Mesothelial cell of epicardium (in vitro differentiated cells): ENCODE measurements at places on chromosomes 4 and X. TPM values are rescaled to one million over a fixed set of nuclear protein-coding genes. Genes with fewer than 3 reads are reported as not detected.

GRCh38 chr4:73967866-73968265 is 14.0 kb downstream of the PF4 start:
- DNase-seq = no peak

DNA sequence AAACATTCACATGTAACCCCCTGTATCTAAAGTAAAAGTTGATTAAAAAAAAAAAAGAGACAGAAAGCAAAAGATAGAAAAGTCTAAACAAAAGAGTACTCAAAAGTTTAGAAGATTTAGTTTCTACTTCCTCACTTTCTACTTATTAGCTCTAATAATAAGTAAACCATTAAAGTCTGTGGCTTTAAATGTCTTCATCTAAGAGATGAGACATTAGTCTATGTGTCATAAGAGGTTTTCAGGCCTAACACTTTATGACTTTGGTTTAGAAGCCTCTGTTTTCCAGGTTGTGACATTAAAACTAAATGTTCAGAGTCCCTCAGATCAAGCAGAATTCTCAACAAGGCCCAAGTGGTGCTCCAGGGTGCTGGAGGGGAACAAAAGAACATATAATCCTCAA is 42.2 kb upstream of the GUCY1A1 start:
- no peak for DNase-seq

GRCh38 chr4:182932651-182933050 is 15.5 kb upstream of the DCTD start:
- no peak for DNase-seq

Gene AMBN
- total RNA-seq = 0.14 to 0.36 TPM (median 0.22 TPM) in 3 replicates

Gene LCORL
- total RNA-seq = 20.9 to 21.6 TPM (median 21.3 TPM) in 3 replicates

DNA sequence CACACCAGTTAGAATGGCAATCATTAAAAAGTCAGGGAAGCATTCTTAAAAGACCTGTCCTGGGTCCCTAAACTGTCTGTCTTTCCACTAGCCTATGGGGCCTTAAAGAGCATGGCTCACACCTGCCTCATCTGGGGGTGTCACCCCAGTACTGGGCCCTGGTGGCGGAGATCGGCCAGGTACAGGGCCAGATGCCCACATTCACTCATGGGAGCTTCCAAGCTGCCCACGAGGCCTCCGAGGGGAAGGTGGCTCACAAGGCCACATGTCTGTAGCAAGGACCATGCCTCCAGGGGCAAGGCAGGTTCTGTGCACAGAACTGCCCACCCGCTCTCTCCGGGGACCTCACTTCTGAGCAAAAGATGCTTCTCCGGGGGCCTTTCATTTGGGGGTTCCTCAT is 55.5 kb upstream of the AFAP1 start:
- no peak for DNase-seq

- no peak for DNase-seq
Measured at GRCh38 chr4:174657472-174657871, 135.2 kb upstream of the HPGD start.

Gene CDX4
- total RNA-seq = not detected in 3 replicates

Gene CFI
- 485 to 506 TPM (median 505 TPM) in 3 replicates for total RNA-seq

Gene SPANXN3
- not detected in 3 replicates for total RNA-seq

GRCh38 chrX:155334486-155335336 is at the start of gene CLIC2:
CLIC2 (minus strand) TSS chrX:155334614; CDS start chrX:155334427, 187 bp downstream.
- no peak for DNase-seq

Gene MAGEA1
- not detected in 3 replicates for total RNA-seq

Gene NDP
- total RNA-seq = 0.29 to 0.66 TPM (median 0.45 TPM) in 3 replicates

- no peak for DNase-seq
Measured at GRCh38 chr4:10072420-10073017, 44.1 kb downstream of the WDR1 start.

GRCh38 chr4:36165631-36166005 is 78.7 kb downstream of the ARAP2 start:
- no peak for DNase-seq

GRCh38 chr4:146401274-146401673 is 120.5 kb downstream of the SLC10A7 start:
- DNase-seq = no peak

- no peak for DNase-seq
Measured at GRCh38 chrX:105744946-105745345, 77.4 kb upstream of the NRK start.

Gene TMEM144
- 5.4 to 6.3 TPM (median 5.7 TPM) in 3 replicates for total RNA-seq

Gene BEX1
- total RNA-seq = 10.7 to 12.2 TPM (median 10.8 TPM) in 3 replicates

DNA sequence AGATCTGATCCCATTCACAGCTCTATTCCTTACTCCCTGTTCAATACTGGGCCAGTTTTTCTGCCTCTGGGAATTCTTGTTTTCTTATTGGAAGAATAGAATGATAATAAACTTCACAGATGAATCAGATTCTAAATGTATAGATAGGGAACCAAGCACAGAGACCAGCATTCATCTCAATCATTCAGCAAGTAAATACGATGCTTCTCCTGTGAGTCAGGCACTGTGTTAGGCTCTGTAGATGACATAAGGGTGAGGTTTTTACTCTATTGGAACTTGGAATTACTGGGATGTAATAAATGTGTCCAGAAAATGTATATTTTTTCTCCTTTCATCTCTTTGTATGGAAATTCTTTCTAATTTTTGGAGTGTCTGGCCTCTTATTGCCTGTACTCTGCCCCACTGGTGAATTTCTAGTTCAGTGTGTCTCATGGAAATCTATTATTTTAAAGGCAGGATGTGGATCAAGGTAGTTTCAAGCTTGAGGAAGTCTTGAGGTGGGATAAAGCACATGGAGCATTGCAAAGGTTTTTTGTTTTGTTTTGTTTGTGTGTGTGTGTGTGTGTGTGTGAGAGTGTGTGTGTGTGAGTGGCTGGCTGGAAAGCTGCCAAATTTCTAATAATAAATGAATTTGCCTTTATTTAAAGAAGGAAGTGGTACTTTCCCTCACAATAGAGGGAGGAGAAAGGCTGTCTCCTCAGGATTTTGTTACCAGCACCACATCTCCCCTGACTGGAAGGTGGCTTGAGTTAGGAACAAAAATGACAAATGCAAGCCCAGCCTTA is 117.9 kb upstream of the HS3ST1 start:
- no peak for DNase-seq

DNA sequence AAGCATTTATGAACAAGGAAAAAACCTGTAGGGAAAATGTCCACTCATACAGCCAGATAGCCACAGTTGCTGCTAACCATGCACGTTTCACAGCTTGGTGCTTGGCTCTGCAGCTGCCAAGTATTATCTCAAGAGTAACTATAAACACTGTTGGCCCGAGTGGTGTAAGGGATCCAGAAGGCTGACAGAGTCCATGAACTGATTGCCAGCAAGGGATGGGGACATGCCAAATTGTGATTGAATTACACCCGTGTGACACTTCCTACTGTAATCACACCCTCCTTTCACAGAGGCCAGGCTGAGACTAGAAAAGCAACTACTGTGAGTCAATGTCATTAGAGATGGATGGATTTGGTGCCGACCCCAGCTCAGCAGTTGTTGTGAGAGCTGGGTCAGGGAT is 223.9 kb upstream of the ANKRD50 start:
- DNase-seq = no peak

Gene PRDM8
- total RNA-seq = 1.6 to 2.4 TPM (median 1.7 TPM) in 3 replicates

Gene POU4F2
- total RNA-seq = not detected in 3 replicates

Gene TMPRSS11F
- 0.86 to 1.1 TPM (median 0.95 TPM) in 3 replicates for total RNA-seq

Gene SNX25
- 10.9 to 12.8 TPM (median 12.1 TPM) in 3 replicates for total RNA-seq

Gene ARHGAP6
- total RNA-seq = 5.3 to 5.6 TPM (median 5.4 TPM) in 3 replicates

DNA sequence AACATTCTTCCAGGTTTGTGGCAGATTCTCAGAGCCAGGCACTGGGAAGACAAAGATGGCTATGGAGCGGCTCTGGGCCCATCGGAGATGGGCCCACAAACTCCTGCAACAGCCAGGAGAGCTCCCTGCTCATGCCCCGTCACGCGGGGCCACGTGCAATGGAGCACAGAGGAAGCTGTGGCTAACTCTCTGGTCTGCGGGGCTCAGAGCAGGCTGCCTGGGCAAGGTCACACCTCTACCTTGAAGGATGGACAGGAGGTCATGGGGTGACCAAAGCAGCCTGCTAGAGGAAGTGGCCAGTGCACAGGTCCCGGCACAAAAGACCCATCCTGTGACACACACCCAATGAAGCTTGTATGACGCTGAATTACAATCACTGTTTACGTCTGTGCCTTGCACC is 45.2 kb downstream of the C4orf50 start:
- DNase-seq = no peak

DNA sequence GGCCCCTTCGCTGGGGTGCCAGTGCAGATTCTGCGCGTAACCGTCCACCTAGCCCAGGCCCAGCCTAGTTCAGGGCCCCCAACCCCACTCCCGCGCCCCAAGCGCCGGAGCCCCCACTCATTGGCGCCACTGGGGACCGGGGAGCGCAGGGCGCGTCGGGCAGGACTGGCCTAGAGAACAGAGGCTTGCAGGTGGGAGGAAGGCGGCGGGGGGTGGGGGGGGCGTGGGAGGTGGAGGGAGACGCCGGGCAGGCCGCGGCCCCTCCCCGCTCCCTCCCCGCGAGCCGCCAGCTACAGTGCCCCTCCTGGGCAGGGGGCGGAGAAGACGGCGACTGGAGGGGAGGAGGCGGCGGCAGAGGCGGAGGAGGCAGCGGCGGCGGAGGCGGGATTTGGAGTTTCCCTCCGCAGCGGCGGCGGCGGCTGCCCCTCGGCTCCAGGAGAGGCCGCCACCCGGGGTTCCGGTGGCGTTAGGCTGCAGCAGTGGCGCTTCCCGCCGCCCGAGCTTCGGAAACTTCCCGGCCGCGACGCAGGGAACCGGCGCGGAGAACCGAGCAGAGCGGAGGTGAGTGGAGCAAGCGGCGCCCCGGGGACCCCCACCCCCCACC is 4.8 kb upstream of the DUSP9 start:
- DNase-seq = no peak

DNA sequence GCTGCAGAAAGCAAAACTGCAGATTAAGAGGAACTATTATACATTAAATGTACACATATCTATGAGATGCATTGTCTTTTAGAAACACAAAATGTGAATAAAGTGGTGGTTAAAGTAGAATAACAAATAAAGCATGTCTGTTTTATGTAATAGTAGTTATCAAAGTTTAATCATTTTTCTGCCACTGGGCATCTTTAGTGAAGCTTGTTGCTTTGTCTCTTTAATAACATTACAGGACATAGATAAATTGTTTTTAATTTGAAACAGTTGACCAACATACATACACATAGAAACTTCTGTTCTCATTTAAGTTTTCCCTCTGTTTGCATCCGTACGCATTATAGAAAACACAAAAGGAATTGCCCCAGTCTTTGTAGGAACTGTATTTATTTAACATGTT is 1700.0 kb upstream of the ADGRL3 start:
- no peak for DNase-seq

GRCh38 chrX:149871940-149872339 is 9.0 kb upstream of the MAGEA8 start:
- no peak for DNase-seq

DNA sequence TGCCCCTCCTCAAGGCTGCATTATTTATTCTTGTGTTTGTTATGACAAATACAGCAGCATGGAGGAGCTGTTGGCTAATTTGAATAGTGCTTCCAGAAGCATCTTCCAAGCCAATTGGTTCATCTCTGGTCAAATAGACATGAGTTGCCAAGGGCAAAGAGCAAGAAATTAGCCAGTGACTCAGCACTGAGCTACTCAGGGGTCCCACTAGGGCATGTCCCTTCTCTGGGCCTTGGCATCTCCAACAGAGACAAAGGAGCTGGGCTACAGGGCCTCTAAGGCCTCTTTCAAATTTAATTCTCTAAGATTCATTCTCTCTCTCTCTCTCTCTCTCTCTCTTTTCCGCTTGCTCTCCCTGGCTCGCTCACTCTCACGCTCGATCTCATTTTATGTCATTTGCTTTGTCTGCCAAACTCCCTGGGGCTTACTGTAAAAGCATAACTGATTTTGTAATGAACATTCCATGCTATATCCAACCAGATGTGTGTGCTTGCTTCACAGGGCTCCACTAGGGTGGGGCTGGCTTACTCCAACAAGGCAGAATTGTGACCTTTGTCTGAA is 86.7 kb upstream of the MAGEA4 start:
- DNase-seq = no peak

- no peak for DNase-seq
Measured at GRCh38 chr4:88033309-88033708, 25.9 kb downstream of the PKD2 start.

DNA sequence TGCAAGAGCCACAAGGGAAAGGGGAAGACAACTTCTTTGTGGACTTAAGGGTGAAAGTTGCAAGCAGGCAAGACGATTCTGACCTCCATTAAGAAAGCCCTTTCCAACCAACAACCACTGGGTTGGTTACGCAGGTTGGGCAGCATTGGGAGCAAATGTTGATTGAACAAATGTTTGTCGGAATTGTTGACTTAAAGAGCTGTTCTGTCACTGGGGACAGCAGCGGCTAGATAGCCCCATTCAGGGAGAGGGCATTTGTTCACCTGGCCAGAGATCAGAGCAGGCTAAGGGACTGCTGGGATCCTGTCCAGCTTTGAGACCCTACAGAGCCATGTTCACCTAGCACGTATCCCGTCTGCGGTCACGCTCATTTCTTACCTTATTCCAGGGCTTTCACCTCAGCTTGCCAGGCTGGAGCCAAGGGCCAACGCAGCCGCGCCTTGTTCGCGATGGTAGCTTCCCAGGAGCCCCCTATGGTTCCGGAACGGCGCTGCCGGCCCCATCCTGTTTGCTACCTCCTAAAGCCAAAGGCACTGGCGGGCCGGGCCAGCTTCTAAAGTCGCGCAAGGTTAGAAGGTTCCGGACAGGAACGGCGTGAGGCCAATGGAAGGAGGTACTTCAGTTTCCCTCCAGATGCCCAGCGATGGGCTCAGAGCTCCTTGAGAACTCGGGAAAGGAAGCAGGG is 24.6 kb downstream of the F9 start:
- no peak for DNase-seq

Gene GLRA2
- total RNA-seq = not detected in 3 replicates

- no peak for DNase-seq
Measured at GRCh38 chr4:306551-306961, 1.3 kb upstream of the ZNF732 start.

GRCh38 chr4:24433515-24434214 is 150.7 kb downstream of the DHX15 start:
- DNase-seq = no peak

- DNase-seq = no peak
Measured at GRCh38 chrX:152025656-152026440, 51.4 kb upstream of the GABRE start.

Gene RAI2
- total RNA-seq = 1.8 to 2.2 TPM (median 2.2 TPM) in 3 replicates

GRCh38 chr4:147730333-147730732 is 1.6 kb upstream of the ARHGAP10 start:
- DNase-seq = no peak

DNA sequence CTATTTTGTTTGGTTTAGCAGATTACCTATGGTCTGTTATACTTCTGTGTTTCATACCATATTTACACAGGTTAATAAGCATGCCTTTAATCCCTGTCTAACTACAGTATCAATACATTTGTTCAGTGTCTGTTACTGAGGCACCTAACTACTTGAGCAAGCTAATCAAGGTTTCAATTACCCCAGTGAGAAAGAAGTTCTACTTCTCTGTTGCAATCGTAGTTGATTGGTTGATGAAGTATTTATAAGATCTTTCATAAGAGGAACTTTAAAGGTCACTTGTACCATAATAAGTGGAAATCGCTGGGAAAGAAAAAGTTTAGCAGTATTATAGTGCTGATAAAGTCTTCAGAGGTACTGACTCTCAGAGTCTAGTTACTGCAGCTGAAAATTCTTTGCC is 490.6 kb downstream of the RPA4 start:
- DNase-seq = no peak
